ENCODE measurements at places on chromosomes 12 and 14. TPM values are rescaled to one million over a fixed set of nuclear protein-coding genes. Genes with fewer than 3 reads are reported as not detected.
A peak's percentile ranks its signal among the peaks of the same experiment; 100 is the strongest.

CMA1 gene
- total RNA-seq: not detected

GRIN2B gene
- total RNA-seq: not detected

LARP4 gene
- total RNA-seq: 78.2 TPM

DNA sequence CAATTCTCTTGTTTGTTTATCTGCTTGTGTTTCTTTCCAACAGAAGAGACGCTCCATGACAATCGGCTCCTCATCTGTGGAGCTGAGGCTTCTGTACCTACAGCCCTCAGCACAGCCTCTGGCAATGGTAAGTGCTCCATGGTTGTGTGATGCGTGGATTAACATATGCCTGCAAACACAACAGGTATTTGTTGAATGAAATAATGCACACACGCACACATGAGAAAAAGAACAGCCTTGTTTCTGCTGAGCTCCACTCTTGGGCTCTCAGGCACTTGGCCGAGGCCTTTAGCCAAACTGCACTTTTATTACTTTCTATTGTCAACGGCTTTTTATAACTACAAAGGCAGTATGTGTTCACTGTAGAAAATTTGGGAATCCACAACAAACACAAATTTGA lies 120.4 kb upstream of the TMCC3 start:
- DNase-seq: no peak

DNA sequence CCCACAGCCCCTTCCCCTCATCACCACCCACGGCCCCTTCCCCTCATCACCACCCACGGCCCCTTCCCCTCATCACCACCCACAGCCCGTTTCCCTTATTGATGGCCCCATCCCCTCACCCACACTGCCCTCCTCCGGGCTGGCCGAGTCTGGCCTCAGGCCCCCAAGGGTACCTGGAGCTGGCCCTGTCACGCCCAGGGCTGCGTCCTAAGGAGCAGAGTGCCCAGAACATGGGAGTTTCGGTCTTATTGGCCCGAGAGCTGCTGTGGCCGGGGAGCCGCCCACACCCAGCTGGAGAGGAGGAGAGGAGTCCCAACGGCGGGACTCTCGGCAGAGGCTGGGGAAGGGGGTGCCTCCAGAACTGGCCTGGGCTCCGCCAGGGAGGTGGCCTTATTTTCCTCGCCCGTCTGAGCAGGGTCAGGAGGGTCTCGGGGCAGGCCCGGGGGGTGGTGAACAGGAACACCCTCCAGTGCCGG lies 182.3 kb downstream of the KIF26A start:
- DNase-seq: no peak

DNA sequence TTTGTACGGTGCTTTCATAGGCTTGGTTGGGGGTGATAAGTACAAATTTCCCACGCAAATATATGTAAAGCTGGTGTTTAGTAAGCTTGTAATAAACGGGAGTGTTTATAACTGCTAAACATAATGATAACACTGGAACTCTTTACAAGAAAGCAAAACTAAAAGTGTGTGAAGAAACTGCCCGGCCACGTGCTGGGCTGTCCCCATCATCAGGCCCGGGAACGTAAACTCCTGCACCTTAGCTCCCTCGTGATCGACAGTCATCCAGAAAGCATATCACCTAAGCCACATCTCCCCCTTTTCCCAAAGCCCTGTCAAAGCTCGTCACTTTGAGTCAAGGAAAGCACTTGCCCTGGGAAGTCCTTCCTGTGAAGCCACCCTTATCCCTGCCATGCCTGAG lies 18.0 kb upstream of the PARP11 start:
- DNase-seq: no peak

GRCh38 chr12:95989504-95990123 lies 6.5 kb downstream of the HAL start:
- no peak for DNase-seq

GRCh38 chr14:60839657-60840056 lies 105.1 kb downstream of the MNAT1 start:
- no peak for DNase-seq

GRCh38 chr14:89915114-89915878 lies 39.2 kb downstream of the EFCAB11 start:
- peak; percentile 69 for DNase-seq

DNA sequence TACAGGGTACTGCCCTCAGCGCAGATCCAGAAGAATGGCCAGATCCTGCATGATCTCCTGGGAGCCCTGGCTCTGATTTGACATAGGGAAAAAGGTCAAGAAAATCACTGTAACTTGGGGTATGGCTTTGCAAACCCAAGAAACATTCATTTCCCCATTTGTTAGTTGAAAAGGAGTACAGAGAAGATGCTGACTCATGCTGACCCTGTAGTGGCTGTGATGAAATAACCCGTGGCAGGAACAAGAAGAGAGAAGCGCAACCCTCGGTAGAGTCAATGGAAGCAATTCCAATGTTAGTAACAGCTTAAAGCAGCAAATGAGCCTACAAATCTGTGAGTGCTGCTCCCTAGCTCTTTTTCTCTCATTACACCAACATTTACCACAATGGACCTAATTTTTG lies 281.6 kb upstream of the NPAS3 start:
- no peak for DNase-seq

DNA sequence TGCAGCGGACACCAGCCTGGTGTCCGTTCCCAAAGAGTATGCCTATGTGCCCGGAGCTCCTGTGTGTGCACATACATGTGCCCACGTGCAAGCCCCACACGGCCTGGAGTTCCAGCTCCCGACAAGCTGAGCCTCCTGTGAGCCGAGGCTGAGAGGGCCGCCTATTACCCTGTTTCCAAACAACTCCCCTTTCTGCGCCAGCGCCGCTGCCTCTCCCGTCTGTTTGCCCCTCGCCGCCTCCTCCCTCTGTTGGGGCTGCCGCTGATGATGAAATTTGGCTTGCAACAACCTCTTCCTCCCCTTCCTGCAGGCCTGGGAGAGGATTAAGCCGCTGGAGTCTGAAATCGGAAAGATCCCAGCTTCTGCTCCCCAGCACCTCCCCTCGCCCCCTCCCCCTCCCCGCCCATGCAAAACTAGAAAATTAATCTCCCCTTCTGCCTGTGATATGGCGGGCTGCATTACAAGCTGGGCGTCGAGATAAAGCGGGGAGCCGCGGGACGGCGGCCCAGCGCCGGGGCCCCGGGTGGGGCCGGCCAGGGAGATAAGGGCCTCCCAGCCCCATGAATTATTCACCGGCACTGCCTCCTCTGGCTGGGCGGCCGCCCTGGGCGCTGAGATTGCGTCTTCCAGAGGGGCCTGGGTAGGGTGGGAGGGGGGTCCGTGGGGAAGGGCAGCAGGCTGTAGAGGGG lies 6.8 kb upstream of the ASIC1 start:
- no peak for DNase-seq

- DNase-seq: no peak
Observed at GRCh38 chr12:19390051-19390598, 49.2 kb upstream of the AEBP2 start.

All from activated CD8-positive, alpha-beta memory T cell treated with anti-CD3 and anti-CD28 coated beads, Interleukin-2, amount 10 ng/mL, durations not matched to agents 7 days and 5 days (primary cell).